Liver (tissue), 10 donors: ENCODE measurements at places on chromosomes 1 and 21. TPM values are rescaled to one million over a fixed set of nuclear protein-coding genes. Genes with fewer than 3 reads are reported as not detected.
A peak's percentile ranks its signal among the peaks of the same experiment; 100 is the strongest.

- DNase-seq = no peak
These were observed 34.0 kb downstream of the FOXO6 start for GRCh38 chr1:41394959-41395956.

DNA sequence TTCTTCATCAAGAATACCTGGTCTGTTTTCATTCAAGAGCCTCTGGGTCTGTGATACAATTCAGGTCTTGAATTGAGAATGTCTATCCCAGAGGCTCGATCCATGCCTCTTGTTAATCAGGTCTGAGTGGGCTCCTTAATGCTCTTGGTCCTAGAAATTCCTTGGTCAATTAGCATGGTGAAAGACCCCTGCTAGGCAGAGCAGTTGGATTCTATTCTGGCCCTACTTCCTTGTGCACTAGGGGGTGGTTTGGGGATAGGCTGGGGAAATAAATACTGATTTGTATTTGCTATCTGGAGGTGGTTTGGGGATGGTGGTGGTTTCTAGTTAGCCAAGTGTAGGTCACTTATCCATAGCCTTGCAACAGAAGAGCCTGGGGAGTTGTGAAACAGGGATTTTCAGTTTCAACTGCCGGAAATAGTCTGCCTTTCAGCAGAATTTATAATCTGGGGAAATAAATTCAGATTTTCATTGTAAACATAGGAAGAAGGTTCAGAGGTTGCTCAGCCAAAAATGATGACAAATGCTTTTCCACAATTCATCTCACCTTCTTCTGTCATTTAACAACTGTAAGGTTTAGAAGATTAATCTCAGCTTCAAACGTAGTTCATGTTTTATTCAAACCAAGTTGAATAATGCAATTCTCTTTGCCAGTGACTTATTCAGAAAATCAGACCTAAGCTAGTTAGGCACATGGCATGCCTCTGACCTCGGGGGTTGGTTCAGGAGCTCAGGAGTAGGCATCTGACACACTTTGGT, 22.2 kb upstream of the SCAF4 start:
- no peak for DNase-seq

- DNase-seq = no peak
These were observed 14.5 kb upstream of the NRIP1 start for GRCh38 chr21:15079269-15079668.

The FAM167B gene
- 0.47 TPM for total RNA-seq

DNA sequence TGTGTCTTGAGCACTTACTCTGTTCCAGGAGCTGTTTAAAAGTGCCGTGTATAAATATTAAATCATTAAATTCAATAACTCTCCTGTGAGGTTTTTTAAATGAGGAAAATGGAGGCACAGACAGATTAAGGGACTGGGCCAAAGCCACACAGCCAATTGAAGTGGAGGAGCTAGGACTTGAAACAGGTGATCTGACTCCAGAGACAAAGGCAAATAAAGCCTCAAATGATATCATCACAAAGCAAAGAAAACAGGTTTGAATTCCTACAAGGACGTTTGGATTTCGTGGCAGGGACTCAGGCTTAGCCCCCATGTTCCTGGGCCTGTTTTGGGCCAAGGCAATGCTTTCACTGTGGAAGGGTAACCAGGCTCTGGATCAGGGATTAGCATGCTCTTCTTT, 45.2 kb upstream of the DMBX1 start:
- no peak for DNase-seq

DNA sequence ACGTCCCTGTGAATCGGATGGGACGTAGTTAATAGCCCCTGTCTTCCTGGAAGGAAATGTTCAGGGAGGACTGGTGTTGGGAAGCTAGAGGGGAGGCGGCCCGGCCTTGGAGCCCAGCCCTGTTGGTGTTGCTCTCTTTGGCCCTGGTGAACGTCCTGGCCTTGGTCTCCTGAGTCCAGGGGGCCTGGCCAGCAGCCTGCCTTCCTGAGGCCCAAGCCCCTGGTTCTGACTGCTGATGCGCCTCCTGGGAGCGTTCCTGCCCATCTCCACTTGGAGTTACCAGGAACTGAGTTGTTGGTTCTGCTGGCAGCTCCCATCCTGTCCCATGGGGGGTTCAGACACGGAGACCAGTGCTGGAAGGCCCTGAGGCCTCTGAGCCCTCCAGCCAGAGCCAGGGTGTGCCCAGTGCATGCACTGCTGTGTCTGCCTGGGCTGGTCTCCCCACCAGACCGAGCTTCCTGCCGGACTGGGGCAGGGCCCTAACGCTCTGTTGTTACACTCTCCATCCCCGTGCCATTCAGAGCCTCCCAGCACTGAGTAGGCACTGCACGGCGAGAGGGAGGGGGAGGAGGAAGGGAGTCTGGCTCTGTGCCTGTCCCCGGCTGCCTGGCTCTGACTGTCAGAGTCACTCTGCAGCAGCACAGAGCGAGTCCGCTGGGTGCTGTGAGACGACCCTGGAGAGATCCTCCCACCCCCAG, 382.5 kb upstream of the VAMP3 start:
- peak; percentile 27 for DNase-seq

DNA sequence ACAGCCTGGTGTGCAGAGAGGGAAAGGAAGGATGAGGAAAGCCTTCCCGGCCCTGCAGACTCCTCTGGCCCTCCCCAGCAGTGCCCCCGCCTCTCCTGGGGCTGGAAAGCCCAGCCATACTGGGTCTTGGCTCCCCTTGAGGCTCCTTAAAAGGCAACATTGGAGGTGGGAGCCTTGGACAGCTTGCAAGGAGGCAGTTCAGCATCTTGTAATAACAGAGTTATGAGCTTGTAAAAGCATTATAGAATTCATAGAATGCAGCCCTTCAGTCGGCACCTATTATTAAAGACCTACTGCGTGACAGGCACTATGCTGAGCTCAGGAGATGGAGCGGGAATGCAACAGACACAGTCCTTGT, 4.2 kb downstream of the TINAGL1 start:
- no peak for DNase-seq

The GMEB1 gene
- total RNA-seq = 6.1 TPM

GRCh38 chr1:18412882-18413353, 67.8 kb upstream of the KLHDC7A start:
- no peak for DNase-seq

GRCh38 chr1:78145105-78145580, 99.4 kb downstream of the GIPC2 start:
- no peak for DNase-seq

- DNase-seq = no peak
These were observed 395.1 kb downstream of the HLX start for GRCh38 chr1:221274373-221274772.

DNA sequence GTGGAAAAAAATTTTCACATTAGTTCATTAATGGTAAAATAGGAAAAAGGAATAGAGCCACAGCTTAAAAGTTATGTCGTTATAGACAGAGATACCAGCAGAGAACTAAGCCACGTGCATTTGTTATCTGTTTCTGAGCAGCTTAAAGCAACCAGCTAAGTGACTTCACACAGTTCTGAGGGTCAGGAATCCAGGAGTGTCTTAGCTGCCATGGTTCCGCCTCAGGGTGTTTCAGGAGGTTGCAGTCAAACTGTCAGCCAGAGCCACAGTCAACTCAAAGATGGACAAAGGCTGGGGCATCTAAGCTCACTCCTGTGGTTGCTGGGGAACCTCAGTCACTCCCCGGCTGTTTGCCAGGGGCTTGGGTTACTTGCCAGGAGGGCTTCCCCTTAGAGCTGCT, 515.8 kb downstream of the SMYD3 start:
- no peak for DNase-seq

The KCNA3 gene
- total RNA-seq = 2.2 TPM

GRCh38 chr1:29218223-29218622, 12.5 kb downstream of the MECR start:
- no peak for DNase-seq

DNA sequence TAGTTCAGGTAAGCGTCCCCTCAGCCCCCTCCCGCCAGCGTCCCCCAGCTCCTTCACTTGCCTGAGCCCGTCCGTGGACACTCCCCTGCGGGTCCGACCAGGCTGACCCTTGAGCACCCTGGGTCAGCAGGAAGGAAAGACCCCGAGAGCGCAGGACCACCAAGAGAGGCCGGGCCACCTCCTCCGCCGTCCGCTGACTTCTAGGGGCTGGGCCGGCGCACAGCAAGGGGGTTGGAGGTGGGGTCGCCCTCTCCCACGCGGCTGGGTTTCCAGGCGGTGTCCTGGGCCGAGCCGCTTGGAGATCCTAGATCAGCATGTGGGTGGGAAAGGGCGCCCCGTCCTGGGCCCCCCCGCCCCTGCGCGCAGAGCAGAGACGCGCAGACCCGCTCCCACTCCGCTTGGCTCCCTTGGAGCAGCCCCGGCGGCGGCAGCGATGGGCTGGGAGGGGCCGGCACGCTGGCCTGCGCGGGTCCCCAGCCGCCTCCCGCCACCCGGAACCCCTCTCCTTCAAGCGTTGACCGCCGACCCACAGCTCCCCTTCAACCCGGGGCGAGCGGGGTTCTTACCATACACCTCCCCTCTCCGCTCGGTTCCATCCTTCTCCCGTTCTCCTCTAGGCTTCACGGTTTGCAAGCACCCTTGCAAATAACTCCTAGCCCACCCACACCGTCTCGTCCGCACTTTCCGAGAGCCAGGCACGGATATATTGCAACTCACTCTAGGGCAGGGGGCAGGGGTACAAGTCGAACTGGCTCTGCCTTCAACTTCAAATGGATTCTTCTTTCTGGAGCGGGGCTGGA, 7.5 kb downstream of the KNCN start:
- no peak for DNase-seq

DNA sequence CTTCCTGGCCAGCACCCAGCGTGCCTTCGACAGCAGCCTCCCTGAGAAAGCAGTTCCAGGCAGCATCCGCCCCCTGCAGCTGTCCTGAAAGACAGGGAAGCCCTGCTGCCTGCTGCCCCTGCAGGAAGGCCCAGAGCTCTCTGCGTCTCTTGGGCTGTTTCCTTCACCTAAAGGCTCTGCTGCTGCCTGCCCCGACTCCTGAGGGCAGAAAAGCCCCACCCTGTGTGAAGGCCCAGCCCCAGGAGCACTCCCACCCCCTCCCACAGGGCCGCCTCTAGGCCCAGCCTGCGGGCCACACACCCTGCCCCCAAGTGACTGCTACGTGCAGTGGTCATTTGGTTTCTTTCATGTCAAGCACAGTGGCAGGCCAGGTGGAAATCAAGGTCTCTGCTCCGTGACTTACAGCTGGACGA, 12.4 kb downstream of the RIPK4 start:
- no peak for DNase-seq

The CYP2J2 gene
- total RNA-seq = 70.0 TPM

- DNase-seq = no peak
These were observed 14.1 kb upstream of the PLXNA2 start for GRCh38 chr1:208258277-208258676.

DNA sequence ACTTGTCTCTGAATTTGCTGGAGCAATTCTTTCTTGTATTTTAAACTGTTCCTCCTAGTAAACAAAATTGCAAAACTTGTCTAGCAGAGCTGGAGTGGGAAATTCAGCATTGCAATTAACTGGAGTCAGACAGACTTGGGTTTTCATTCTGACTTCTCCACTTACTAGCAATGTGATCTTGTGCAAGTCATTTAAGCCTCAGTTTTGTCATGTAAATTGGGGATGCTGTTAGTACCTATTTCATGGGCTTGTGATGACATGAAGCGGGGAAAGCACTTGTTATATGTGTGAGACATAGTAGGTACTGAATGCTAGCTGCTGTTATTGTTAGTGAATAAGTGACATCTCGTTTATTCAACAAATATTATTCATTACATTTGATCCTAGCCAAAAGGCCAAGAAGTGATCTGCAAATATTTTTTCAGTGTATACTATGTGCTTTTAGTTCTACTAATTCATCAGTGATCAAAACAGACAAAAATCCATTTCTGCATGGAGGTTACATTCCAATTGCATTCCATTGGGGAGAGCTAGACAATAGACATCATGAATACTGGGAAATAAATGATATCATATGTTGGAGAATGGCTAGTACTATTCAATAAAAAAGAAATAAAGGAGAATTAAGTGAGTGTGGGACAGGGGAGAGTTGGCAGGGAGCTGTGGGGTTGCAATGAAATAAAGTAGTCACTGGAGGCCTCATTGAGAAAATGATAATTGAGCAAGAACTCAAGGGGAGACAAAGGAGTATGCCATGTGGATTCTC, 47.1 kb downstream of the CACHD1 start:
- no peak for DNase-seq

DNA sequence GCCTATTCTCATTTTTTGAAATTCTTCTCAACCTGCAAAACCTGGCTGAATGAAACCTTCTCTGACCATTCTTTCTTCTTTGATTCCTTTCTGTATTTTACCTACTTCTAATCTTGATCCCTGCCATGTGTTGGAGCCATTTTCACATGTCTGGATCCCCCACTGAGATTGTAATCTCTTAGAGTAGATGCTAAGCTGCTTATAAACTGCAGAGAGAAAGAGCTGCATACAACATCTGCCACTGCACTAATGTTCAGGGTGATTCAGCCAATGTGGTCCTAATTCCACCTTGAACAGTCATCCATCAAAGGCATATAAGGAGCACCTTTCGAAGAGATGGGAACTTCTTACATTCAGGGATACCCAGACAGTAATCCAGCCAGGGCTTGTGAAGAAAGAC, 16.2 kb upstream of the DAB1 start:
- DNase-seq = no peak

GRCh38 chr21:34673006-34673405, 4.2 kb downstream of the CLIC6 start:
- DNase-seq = no peak

- no peak for DNase-seq
These were observed 7.5 kb upstream of the KNCN start for GRCh38 chr1:46558966-46559365.

The CRP gene
- 4,637 TPM for total RNA-seq

DNA sequence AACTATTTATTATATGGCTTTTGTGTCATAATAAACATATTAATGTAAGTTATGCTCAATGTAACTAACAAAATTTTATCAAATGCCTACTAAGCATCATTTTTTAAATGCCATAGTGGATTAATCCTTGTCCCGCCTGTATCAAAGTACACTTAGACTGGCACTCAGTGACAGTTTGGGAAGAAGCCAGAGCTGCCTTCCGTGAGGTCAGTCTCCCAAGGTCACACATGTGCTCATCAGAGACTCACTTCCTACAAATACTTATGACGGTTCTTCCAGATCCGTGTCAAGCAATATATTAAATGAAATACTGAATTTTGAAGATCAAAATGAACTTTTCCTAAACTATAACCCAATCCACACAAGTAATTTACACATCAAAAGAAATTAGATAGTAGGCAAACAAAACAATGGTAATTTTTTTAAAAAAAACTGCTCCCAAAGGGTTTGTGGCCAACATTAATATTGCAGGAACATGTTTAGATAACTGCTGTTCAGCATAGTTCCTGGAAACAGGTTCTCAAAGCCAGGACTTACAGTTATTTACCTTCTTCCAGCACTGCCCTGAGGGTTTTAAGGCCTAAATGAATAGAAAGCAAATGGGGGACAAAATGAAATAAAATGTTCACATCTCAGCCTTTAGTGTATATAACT, 27.2 kb downstream of the WLS start:
- DNase-seq = no peak

DNA sequence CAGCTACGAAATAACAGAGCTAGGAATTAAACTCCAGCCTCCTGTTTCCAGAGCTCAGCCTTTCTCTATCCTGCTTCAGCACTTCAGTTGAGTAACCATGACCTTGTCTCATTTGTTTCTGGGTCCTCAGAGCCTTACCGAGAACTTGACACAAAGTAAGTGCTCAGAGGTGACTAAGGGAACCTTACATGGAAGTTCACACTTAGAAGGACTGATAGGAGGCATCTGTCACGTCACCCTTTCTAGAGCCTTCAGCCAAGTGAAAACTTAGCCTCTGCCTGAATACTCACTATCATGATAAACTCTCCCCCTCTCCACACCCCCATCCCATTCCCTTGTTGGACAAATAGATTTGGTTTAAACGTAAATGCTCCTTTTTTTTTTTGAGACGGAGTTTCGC, 9.8 kb upstream of the LUZP1 start:
- DNase-seq = no peak
